ENCODE measurements at places on chromosomes 16 and 17.
A peak's percentile ranks its signal among the peaks of the same experiment; 100 is the strongest.

- peak; percentile 53 for DNase-seq
Measured at GRCh38 chr17:7552621-7553051, 3.8 kb downstream of the TNFSF12 start.

- DNase-seq: no peak
Measured at GRCh38 chr17:31573047-31573446, 181.6 kb downstream of the RAB11FIP4 start.

GRCh38 chr17:57045868-57046704 is 39.0 kb upstream of the AKAP1 start:
- DNase-seq: peak; percentile 53

- DNase-seq: no peak
Measured at GRCh38 chr16:24800586-24800985, 45.2 kb upstream of the SLC5A11 start.

GRCh38 chr17:76219670-76220383 is 20.5 kb downstream of the RNF157 start:
- DNase-seq: no peak

GRCh38 chr17:12290207-12290606 is 269.5 kb downstream of the MAP2K4 start:
- DNase-seq: no peak

DNA sequence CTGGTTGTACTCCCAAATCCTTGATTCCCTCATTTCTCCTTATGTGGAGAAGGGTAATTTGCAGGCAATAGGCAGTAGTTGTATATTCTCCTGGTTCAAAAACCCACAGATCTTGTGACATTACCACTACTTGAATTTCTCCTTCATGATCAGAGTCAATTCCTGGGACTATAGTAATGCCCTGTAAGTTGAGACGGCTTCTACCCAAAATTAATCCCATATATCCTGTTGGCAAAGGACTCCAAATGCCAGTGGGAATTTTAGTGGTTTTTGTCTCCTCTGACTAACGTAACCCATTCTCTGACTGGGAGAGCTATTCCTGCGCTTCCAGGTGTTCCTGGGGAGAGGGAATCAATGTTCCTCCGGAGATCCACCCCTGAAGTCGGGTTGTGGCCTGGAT is 11.6 kb upstream of the ZNF689 start:
- no peak for DNase-seq

DNA sequence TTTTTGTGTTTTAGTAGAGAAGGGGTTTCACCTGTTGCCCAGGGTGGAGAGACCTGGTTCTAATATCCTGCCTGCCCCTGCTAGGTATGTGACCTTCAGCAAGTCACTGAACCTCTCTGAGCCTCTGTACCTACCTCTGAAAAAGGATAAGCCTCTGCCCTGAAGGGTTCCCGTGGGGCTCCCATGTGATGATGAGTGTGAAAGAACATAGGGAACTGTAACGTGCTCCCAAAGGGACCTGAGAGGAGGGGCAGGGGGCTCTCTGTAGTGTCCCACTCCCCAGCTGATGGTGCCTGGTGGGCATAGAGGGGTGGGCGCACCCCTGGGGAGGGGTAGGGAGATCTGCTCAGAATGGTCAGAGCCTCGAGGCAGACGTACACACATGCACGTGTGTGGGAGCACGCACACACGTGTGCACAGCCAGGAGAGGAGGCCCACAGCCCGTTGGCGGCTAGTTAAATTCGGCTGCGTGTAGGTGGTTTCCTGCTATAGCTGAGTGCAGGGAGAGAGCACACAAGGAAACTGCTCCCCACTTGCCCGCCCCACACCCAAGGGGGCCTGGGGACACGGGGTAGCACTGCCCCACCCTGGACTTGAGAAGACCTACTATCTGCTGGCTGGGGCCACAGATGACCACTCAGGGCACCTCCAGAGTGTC is 6.7 kb downstream of the KCNH4 start:
- no peak for DNase-seq

DNA sequence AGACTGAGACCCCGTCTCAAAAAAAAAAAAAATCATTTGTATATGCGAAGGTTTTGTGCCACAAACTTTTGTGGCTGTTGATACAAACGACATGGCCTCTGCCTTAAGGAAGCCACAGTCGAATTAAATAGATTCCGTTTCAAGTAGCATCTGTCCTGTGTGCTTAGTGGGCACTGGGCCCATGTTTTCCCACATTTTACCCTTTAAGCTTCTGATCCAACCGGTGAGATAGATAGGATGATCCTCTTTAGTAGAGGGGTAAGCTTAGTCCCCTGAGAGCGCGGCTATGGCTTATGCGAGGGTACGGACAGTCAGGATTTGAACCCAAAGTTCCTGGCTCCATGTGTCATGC is 776 bp upstream of the TMEM219 start:
- no peak for DNase-seq

- DNase-seq: no peak
Measured at GRCh38 chr17:40004712-40005111, 10.5 kb upstream of the CSF3 start.

GRCh38 chr17:54982399-54982798 is 13.8 kb downstream of the STXBP4 start:
- DNase-seq: no peak

DNA sequence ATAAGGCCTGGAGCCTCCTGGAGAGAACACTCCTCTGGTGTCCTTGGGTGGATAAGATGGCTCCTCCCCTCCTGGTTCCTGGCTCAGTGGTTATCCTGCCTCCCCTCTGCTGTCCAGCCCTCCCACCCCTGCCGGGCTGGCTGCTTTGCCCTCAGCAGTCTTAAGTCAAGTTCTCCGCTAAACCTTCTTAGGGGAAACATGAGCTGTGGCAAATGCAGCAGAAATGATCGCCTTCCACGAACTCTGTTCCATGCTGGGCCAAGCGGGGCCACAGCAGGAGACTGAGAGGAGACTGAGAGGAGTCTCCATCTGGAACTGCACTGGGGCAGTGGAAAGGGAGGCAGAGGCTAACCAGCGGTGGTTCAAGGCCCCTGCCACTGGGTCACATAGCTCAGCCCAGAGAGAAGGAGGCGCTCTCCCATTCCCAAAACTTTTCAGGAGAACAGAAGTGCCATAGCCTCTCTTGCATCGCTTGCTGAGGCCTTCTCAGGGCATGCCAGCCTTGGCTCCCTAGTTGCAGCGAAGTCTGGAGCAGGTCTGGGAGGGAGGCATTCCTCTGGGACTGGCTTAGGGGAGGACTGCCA is 26.9 kb downstream of the TNS4 start:
- no peak for DNase-seq

- DNase-seq: peak; percentile 69
Measured at GRCh38 chr17:56593646-56594319, at the start of gene NOG. TSS of gene NOG (plus strand) at chr17:56593699. CDS start at chr17:56594224, 525 bp downstream.

- no peak for DNase-seq
Measured at GRCh38 chr16:72256398-72257066, 84.6 kb upstream of the PMFBP1 start.

DNA sequence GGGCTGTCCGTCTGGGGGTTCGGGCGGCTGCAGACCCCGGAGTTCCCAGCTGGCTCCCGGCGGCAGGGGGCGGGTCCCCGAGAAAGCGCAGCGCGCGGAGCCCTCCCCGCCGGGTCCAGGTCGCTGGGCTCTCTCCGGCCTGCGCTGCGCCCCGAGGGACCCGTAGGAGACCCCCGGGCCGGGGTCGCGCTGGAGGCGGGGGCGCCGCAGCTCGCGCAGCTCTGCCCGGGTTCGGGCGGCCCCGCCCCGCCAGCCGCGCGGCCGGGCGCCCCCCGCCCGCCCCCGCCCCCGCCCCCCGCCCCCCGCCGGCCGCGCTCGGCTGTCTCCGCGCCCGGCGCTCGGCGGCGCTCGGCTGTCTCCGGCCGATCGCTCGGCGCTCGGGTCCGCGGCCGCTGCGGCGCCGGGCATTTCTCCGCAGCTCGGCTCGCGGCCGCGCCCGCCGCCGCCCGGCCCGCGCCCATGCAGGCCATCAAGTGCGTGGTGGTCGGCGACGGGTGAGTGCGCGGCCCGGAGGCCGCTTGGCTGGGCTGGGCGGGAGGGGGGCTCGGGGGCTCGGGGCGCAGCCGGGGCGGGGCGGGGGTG is at the start of gene RAC3:
Gene RAC3, plus strand, starts transcription at position 376 of the 582 bp plus-strand sequence. Its CDS starts 84 bp downstream, at position 460.
- no peak for DNase-seq
